ENCODE measurements at places on chromosomes 1 and 21. TPM values are rescaled to one million over a fixed set of nuclear protein-coding genes. Genes with fewer than 3 reads are reported as not detected.

GRCh38 chr1:25648681-25649440 is 32.3 kb downstream of the MAN1C1 start:
- peak; percentile 27 for ATAC-seq

GRCh38 chr1:53069265-53069662 is 7.3 kb downstream of the PODN start:
- no peak for ATAC-seq

DNA sequence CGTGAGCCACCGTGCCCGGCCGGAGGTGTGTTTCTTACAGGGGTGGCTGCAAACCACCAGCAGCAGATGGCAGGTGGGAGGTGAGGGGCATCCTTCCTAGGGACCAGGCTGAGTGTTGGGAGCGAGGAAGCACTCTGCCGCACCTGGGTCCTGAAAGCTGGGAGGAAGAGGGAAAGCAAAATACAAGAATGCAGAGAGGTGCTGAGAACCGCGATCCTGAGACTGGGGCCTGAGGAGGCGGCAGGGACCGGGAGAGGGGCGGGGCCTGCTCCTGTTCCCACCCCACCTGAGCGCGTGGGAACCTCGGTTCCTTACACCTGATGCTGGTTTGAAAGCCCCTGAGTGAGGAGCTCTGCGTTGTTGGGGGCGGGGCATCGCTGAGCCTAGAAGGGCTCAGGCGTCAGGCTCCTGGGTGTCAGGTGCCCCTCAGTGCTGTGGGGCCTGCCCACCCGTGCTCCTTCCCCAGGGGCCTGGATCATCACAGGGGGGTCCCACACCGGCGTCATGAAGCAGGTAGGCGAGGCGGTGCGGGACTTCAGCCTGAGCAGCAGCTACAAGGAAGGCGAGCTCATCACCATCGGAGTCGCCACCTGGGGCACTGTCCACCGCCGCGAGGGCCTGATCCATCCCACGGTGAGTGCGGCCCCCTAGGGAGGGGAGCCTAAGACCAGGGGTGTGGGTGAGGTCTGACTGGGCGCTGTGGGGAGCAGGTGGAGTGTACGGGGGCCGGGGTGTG is 15.5 kb downstream of the TRPM2 start:
- ATAC-seq = no peak

GRCh38 chr1:200316148-200316803 is 93.6 kb downstream of the ZNF281 start:
- no peak for ATAC-seq

GRCh38 chr1:192598589-192598988 is 23.0 kb downstream of the RGS1 start:
- ATAC-seq = no peak

- no peak for ATAC-seq
Observed at GRCh38 chr1:229693129-229693900, 67.3 kb downstream of the URB2 start.

- ATAC-seq = no peak
Observed at GRCh38 chr1:16921391-16922185, at the start of gene CROCC. TSS of gene CROCC (plus strand) at chr1:16921931. CDS start at chr1:16922019, 88 bp downstream.

DNA sequence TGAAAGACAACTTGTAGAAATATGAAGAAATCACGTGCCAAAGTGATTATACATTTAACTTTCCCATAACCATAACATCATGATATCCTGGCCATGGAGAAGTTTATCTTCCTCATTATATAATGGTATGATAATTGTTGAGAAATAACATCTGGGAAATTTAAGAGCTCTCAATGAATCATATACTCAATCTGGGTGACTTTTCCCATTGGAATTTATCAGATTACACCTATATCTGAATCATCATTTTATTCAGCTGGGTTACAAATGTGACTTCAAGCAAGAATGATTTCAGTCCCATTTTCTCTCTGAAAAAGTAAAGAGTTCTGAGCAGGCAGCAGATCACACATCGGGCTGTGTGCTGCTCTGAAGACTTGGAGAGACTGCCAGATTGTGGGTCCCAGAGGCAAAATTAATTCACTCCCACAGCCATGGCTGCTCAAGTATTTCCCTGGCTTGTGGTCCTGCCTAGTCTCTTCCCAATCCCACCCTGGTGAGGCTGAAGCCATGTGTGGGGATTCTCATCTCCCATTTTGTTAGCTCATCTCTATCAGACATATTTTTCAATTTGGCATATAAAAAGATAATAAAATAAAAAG is 278.0 kb downstream of the MRPL39 start:
- ATAC-seq = no peak

EXO1 gene
- total RNA-seq = 5.1 TPM

GRCh38 chr21:17427831-17428483 is 84.9 kb upstream of the CXADR start:
- peak; percentile 26 for ATAC-seq

DNA sequence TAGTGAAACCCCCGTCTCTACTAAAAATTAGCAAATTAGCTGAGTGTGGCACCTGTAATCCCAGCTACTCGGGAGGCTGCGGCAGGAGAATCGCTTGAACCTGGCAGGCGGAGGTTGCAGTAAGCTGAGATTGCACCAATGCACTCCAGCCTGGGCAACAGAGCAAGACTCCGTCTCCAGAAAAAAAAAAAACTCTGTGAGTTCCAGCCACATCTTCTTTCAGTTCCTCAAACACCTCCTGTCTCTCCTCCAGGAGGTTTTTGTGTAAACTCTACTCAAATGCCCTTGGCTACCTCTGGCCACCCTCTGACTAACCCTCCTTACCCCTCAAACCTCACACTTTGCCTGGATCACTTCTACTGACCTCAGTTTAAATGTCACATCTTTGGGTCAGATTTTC is 38.1 kb downstream of the RCSD1 start:
- no peak for ATAC-seq

PAQR6 gene
- total RNA-seq = 2.0 TPM

CD5L gene
- not detected for total RNA-seq

GRCh38 chr1:246078126-246078887 is 428.8 kb downstream of the SMYD3 start:
- no peak for ATAC-seq

SPRR2D gene
- total RNA-seq = 1,669 TPM

GRCh38 chr1:61085206-61085982 is 3.0 kb downstream of the NFIA start:
- ATAC-seq = no peak

- ATAC-seq = no peak
Observed at GRCh38 chr1:33147997-33148314, 33.9 kb downstream of the TRIM62 start.

- ATAC-seq = no peak
Observed at GRCh38 chr1:244074559-244075171, 23.6 kb downstream of the ZBTB18 start.

- ATAC-seq = no peak
Observed at GRCh38 chr1:15598436-15598835, 13.6 kb upstream of the AGMAT start.

Data from esophagus mucosa (tissue), 1 donor.